ENCODE measurements at places on chromosomes 12 and 14.

DNA sequence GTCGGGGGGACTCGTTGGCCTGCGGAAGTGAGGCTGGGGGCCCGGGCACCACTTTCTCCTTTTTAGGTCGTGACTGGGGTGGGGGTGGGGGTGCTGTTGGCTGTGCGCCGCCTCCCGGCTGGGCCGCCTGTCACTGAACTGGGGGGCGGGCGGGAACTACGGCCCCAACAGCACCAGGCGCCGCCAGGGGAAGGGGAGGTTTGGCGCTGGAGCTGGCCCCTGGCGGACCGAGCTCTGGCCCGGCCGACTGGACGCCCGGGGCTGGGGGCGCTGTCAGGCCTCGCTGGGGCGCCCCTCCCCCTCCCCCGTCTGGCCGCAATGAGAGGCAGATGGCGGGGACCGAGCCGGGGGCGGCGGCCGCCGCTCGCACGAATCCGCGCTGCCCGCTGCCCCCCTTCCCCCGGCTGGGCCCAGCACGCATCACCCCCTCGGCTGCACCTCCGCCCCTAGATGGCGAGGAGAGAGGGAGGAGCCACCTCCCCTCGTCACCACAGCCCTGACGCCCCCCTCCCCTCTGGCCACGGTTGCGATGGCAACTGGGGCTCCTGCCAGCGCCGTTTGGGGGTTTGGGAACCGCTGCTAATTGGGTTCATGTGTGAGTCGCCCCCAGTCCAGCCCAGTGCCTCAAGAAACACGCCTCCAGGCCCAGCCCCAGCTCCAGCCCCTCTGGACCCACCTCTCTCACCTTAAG, 723 bp downstream of the NFATC4 start:
- DNase-seq: peak; percentile 53

DNA sequence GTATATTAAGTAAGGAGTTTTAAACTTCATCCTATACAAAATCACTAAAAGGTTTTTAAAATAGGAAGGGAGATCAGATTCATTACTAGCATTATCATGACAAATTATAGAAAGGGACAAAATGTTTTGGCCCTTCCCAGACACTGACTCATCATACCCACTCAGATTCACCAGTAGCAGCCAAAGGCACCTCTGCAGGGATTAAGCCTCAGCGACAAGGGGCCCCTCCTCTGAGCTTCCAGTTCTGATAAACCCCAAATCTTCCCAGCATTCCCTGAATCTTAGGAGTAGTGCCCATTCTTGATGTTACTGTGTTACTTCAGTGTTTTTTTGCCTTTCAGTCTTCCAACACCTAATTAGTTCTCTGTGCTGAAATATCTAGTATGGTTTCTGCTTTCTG, 14.5 kb downstream of the KRAS start:
- DNase-seq: no peak

- no peak for DNase-seq
These were observed 991.9 kb downstream of the FLRT2 start for GRCh38 chr14:86521843-86522242.

GRCh38 chr12:91885851-91886731, 259.6 kb downstream of the BTG1 start:
- no peak for DNase-seq

DNA sequence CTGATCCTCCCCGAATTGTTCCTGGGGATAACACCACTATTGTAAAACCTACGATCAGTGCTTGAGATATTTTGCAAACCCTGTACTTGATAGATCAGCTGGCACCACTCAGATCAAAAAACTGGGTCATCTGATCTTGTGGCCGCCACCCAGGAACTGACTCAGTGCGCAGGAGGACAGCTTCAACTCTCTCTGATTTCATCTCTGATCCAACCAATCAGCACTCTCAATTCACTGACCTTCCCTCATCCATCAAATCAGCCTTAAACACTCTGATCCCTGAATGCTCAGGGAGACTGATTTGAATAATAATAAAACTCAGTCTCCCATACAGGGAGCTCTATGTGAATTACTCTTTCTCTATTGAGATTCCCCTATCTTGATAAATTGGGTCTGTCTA, 4.2 kb upstream of the XPOT start:
- DNase-seq: no peak

- no peak for DNase-seq
These were observed 117.8 kb downstream of the MED13L start for GRCh38 chr12:116159593-116160200.

DNA sequence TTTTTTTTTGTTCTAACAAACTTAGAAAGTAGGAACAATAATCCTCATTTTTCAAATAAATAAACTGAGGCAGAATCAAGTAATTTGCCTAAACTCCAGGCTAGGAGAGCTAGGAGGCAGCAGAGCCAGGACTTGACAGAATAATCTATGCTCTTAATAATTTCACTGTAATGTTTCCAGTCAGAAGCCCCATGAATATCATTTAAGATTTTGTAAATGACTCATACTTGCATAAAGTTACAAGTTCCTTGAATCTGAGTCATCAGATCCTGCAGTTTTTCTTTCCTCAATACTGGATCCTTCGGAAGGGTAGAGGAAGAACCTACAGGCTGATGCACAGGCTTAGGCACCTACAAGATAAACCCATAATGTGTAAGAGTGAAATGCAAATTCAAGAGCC, 29.0 kb downstream of the CAPRIN2 start:
- no peak for DNase-seq

DNA sequence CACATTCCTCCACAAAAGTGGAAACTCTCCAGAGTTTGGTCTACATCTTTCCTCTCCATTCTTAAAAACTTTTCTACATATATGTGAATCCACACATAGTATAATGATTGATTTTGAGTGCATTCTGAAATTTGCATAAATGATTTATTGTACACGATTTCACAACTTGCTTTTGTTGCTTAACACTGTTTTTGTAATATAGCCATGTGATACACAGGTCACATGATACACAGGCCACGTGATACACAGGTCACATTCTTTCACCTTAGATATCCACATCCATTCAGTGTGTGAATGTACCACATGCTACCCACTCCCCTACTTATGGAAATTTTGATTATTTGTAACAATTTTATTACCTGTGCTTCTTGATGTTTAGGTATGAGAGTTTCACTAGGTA, 319.1 kb downstream of the ZFP36L1 start:
- peak; percentile 66 for DNase-seq

DNA sequence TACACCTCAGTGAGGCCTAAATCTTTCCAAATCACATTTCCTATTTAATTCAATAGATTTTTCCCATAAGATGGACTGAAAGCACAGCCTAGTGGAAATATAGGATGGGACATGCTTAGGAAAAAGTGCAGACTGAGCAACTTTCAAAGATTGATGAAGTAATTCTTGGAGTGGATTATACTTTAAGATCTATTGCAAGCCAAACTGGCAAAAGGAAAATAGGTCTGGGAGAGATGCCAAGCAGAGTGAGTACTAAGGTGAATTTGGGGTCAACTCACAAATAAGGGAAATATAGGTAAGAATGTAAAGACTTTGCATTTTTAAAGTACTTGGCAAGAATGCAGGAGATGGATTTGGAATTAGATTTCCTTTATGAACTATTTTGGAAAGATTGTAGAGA, 170.2 kb upstream of the FOXG1 start:
- no peak for DNase-seq

DNA sequence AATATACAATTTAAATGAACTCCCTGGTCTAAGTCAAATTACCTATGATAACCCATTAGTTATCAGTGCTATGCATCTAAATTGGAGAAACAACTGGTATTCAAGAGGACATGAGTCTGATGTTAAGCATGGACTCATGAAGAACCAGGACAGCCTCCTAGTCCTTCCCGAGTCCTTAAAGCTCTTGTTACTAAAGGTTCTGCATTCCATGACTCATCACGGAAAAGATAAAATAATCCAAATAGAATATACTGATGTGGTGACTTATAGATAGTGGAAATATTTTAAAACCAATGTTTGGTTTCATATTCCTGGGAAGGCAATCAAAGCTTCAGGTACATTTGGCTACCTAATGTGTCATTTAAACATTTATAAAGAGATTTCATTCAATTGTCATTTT, 117.2 kb upstream of the PMCH start:
- no peak for DNase-seq

GRCh38 chr14:22026527-22026926, 352.9 kb upstream of the OR4E1 start:
- no peak for DNase-seq

DNA sequence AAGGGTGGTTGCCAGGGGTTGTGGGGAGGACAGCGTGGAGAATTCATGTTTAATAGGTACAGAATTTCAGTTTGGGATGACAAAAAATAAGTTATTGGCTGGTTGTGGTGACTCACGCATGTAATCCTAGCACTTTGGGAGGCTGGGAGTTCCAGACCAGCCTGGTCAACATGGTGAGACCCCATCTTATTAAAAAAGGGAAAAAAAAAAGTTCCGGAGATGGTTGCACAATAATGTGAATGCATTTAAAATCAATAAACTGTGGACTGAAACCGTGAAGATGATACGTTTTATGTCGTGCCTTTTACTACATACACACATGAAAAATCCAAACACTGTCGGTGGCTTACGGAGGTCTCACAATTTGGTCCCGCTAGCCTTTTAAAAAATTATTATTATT, 20.5 kb downstream of the GALNT6 start:
- DNase-seq: no peak

DNA sequence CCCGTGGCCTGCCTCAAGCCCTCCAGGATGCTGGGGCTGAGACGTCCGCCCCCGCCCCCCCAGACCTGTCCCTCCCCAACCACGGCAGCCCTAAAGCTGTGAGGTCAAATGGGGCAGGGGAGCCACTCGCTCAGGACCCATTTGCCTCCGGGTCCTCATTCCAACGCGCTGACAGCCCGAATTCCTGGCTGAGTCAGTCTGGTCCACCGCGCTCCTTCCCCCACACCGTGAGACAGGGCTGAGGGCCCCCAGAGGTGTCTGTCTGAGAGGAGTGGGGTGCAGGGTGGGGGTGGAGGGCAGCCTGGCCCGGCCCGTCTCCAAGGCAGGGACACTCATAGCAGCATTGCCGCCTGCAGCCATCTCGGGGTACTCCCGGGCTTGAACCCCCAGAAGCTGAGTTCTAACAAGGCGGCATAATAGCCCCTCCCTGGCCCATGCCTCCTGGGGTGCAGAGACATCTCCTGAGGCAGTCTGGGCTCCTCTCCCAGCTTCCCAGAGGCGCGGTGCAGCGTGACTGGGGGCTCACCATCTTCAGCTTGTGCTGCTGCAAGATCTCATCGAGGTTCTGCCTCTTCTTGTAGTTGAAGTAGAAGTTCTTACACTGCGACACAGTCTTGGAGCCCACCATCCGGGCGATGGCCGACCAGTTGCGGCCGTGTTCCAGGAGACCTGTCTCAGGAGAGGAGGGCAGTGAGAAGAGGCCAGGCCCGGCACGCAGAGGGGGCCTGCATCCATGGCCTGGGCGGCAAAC, 90.5 kb downstream of the RFLNA start:
- no peak for DNase-seq

- DNase-seq: peak; percentile 37
These were observed 6.5 kb upstream of the HCFC2 start for GRCh38 chr12:104057771-104058197.

DNA sequence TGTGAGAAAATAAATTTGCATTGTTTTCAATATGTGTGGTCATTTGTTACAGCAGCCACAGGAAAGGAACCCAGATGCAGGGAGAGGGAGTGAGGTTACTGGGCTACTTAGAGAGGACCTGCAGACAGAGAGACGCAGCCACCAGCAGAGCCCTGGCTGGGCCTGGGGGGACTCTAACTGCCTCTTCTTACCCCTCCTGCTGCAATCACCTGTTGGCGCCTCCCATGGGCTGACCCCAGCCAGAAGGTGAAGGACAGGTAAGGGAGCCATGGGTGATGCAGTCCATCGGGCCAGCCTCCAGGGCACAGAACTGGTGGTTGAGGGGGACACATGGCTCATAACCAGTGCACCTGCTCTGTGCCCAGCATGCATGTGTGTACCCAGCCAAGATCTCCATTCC, 15.8 kb upstream of the RBM19 start:
- DNase-seq: no peak

GRCh38 chr14:31280132-31280870, 72.7 kb upstream of the HECTD1 start:
- DNase-seq: no peak

- no peak for DNase-seq
These were observed 164.5 kb upstream of the E2F7 start for GRCh38 chr12:77229640-77230442.

DNA sequence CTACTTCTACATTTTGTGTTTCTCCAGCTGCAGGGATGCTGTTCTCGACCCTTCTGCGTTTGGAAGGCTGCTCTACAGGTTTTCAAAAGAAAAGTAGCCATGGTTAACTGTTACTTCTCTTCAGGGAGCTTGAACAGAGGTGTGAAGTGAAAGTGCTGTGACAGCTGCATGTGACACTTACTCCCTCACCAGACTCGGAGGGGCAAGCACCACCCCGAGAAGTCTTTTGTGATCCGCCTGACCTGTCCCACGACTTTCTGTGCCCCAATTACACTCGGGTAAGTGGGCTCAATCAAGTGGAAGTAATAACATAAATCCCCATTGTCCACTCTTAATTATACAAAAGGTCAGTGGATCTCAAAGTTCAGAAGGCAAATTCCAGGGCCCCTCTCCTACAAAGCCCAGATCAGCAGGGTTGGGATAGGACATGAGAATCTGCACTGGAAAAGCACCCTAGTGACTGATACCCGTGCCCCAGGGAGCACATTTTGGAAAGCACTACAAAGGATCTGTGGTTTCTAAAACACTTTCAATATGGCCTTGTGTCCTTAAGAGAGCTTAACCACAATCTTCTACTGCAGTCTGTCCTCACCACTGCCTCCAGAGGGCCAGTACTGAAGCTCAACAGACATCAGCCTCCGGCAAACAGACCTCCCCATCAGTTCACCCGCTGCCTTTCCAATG, 11.5 kb downstream of the FICD start:
- no peak for DNase-seq

DNA sequence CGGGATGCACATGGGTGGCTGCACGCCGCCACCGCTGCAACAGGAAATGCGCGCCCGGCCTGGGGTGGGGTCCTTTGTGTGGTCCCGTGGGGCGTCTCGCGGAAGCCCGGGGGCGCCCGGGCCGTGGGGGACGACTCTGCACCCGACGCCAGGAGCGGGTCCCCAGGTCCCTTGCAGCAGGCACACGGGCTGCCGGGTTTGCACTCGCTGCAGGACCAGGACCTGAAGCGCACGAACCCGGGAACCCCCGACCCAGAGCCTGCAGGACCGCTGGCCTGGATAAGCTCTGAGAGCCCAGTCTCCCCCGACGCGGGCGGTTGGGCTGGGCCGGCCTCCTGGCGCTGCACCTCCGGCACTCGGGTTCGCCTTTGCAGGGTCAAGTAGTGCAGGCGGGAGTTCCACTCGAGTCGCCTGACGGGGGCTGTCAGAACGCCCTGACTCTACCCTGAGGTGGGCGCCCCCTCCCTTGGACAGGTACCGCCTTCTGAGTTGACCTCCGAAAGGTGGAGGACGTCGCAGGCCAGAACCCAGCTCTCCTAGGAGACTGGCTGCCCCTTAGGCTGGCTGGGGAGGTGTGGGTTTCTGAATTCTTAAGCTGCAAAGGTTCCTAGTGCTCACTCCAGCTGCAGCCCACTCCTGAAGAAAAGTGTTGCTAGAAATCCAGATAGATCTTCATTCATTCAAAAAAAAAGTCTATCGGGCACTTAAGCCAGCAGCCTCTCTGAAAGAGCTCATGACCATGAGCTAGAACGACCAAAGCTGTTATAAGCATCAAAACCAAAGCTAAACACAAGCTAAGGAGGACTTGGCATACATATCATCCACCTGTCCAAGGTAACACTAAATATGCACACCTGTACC, 68.0 kb downstream of the RNF34 start:
- DNase-seq: no peak

- DNase-seq: no peak
These were observed 21.3 kb downstream of the DCAF4 start for GRCh38 chr14:72947366-72948160.

- DNase-seq: peak; percentile 8
These were observed 39.6 kb downstream of the GPATCH2L start for GRCh38 chr14:76191297-76191696.
